ENCODE measurements at places on chromosomes 13 and 19. TPM values are rescaled to one million over a fixed set of nuclear protein-coding genes. Genes with fewer than 3 reads are reported as not detected.

GRCh38 chr13:106132216-106132615 is 403.2 kb downstream of the EFNB2 start:
- no peaks in the 10 kb centered on the region for H3K36me3 ChIP-seq
- no peak overlapping the region for H3K27ac ChIP-seq
- H3K4me1 ChIP-seq, result no peaks in the 10 kb centered on the region
- DNase-seq, result no peak
- no peak overlapping the region for H3K4me3 ChIP-seq

- H3K27me3 ChIP-seq, result peaks cover 8% of the 10 kb centered on the region
- H3K27ac ChIP-seq, result no peak overlapping the region
- H3K36me3 ChIP-seq, result no peaks in the 10 kb centered on the region
Measured at GRCh38 chr13:27997904-27998522, 9.5 kb upstream of the URAD start.

Gene CDKN2D
- 11.1 TPM for total RNA-seq

GRCh38 chr13:107883561-107884175 is 331.7 kb downstream of the LIG4 start:
- no peak for DNase-seq
- no peaks in the 10 kb centered on the region for H3K36me3 ChIP-seq
- no peaks in the 10 kb centered on the region for H3K4me1 ChIP-seq
- H3K27me3 ChIP-seq, result no peaks in the 10 kb centered on the region
- H3K27ac ChIP-seq, result no peak overlapping the region

Gene DPRX
- not detected for total RNA-seq

Gene PGLYRP1
- not detected for total RNA-seq

DNA sequence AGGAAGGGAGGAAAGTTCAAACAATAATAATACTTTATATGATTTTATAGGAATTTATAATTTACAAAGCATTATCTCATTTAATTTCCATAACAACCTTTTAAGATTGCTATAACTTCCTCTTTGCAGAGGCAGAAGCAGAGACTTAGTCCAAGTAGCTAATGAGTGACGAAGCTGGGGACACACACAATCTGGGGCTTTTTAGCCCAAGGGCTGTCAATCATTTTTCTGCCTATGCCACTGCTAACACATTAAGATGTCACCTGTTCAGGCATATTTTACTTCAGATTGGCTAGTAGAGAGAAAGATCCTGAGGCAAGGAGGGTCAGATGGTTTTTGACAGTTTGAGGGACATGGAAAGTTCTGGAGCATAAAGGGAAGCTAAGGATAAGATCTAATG is 12.6 kb downstream of the SCEL start:
- peaks cover 11% of the 10 kb centered on the region for H3K4me1 ChIP-seq
- no peak overlapping the region for H3K27ac ChIP-seq
- no peaks in the 10 kb centered on the region for H3K36me3 ChIP-seq
- H3K4me3 ChIP-seq, result no peak overlapping the region
- no peak for DNase-seq

- H3K27me3 ChIP-seq, result peaks cover 5% of the 10 kb centered on the region
- DNase-seq, result no peak
- peaks cover 4% of the 10 kb centered on the region for H3K4me1 ChIP-seq
- no peak overlapping the region for H3K4me3 ChIP-seq
Measured at GRCh38 chr19:30555075-30555790, 183.0 kb downstream of the ZNF536 start.

Gene DAND5
- total RNA-seq, result not detected

Gene ATP8B3
- 8.6 TPM for total RNA-seq
